ENCODE measurements at places on chromosomes 7 and 10. TPM values are rescaled to one million over a fixed set of nuclear protein-coding genes. Genes with fewer than 3 reads are reported as not detected.

DNA sequence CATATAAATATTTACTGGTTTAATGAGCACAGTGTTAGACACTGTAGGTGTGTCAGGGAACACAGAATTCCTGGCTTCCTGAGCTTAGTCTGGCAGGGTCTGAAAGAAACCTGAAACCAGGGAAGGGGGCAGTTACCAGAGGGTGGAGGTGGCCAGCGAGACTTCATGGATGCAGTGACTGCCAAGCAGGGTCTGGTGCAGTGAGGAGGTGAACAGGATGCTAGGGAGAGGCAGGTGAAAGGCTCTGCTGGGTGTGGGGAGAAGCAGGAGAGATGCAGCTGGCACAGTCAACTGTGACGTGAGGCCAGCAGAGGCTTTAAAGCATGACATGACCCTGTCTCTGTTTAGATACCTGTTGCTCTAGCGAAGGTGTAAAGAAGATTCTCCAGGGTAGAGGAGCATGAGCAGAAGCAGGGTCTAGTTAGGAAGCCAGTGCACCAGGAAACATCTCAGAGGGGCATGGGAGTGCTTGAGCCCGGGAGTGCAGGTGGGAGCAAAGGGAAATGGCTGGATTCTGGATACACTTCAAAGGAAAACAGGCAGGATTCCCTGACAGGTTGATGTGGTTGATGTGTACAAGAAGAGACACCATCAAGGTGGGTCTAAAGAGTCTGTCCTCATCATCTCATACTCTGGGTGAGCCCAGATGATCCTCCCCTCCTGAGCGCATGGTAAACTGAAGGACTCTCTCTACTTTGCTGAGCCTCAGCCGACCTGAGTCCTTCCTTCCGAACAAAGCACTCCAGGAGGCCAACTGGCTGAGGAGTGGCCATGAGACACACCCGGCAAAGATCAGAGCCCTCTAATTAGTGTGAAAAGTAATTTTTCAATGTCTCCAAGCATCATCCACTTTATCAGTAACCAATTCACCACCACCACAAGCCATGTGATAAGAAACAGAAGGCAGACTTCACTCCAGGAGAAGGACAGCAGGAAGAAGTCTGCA lies 186.8 kb downstream of the COBL start:
- DNase-seq: no peak
- H3K4me1 ChIP-seq: no peaks in the 10 kb centered on the region
- H3K4me3 ChIP-seq: no peak overlapping the region
- peaks cover 11% of the 10 kb centered on the region for H3K27me3 ChIP-seq
- H3K36me3 ChIP-seq: peaks cover 2% of the 10 kb centered on the region

- H3K4me3 ChIP-seq: no peak overlapping the region
- no peak overlapping the region for H3K27ac ChIP-seq
- H3K4me1 ChIP-seq: no peaks in the 10 kb centered on the region
- H3K36me3 ChIP-seq: no peaks in the 10 kb centered on the region
- peaks cover 17% of the 10 kb centered on the region for H3K27me3 ChIP-seq
- no peak for DNase-seq
Measured at GRCh38 chr7:112072541-112073245, 133.5 kb downstream of the DOCK4 start.

GRCh38 chr10:80201608-80202141 lies 3.7 kb downstream of the ANXA11 start:
- H3K4me3 ChIP-seq: peak overlapping the region; percentile 88
- H3K36me3 ChIP-seq: peaks cover 9% of the 10 kb centered on the region

TMEM270 gene
- total RNA-seq: not detected

HMX2 gene
- total RNA-seq: not detected
